ENCODE measurements at places on chromosomes 5 and 9. TPM values are rescaled to one million over a fixed set of nuclear protein-coding genes. Genes with fewer than 3 reads are reported as not detected.

Gene PLEKHG4B
- polyA plus RNA-seq, result 0.24 TPM

Gene SAXO1
- polyA plus RNA-seq, result 0.02 TPM

Gene ACOT12
- not detected for polyA plus RNA-seq

Gene TAL2
- polyA plus RNA-seq, result 0.17 TPM

Data from lung (tissue), 17 donors.